D341Med (cell line): ENCODE measurements at places on chromosomes 11 and 22.
A peak's percentile ranks its signal among the peaks of the same experiment; 100 is the strongest.

- DNase-seq = no peak
Measured at GRCh38 chr11:77266766-77267165, 34.7 kb downstream of the GDPD4 start.

GRCh38 chr11:78370406-78371172 lies 47.0 kb downstream of the GAB2 start:
- DNase-seq = peak; percentile 62

GRCh38 chr11:130034236-130034635 lies 31.6 kb upstream of the PRDM10 start:
- no peak for DNase-seq

DNA sequence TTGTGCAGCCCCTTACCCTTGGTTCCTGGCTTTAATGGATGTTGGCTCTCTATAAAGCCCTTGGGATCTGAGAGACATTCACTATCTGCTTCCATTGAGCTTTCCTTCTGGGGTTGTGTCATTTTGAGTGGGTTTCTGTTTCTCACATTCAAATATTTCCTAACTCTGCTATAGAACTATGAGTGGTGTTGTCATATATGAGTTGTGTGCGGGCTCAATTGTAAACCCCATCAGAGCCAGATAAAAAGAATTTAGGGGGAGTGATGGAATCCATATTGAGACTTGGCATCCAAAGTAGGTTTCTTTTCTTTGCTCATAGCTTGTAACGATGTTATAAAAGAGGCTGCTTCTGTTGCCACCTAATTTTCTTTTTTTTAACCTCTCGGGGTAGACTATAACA lies 41.8 kb upstream of the SPON1 start:
- DNase-seq = no peak

GRCh38 chr22:33044112-33044511 lies 14.1 kb downstream of the SYN3 start:
- no peak for DNase-seq

DNA sequence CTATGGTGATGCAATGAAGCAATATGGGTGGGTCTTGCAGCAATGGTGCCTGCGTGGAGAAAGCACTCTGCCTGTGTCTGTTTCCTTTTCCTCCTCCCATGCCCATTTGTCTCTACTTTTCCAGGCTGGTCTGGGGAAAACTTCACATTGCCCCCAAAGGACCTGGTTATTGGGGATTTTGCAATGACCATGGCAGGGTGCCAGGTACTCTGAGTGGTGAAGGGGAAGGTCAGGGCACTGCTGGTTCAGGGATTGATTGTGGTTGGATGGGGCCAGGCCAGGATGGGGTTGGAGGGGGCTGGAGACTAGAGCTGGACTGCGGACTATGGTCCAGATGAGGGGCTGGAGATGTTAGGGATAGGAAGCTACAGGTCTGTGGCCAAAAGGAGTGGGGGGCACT lies 92.1 kb downstream of the INSC start:
- DNase-seq = no peak

DNA sequence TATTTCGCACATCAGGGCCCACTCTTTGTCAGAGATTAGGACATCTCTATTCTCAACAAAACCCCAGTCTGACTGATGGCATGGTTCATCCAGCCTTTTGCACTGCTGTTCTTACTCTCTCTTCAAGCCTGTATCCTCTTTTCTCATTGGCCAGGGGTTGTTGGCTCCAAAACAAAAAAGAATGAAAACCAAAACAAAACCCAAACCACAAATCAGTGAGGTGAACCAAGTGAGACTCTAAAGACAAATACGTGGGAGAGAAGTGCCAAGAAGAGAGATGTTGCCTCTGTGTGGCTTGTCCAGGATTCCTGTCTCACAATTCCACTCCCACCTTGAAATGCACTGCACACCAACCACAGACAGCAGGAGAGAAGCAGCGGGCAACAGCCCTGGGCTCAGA lies 278.9 kb upstream of the NARS2 start:
- no peak for DNase-seq

DNA sequence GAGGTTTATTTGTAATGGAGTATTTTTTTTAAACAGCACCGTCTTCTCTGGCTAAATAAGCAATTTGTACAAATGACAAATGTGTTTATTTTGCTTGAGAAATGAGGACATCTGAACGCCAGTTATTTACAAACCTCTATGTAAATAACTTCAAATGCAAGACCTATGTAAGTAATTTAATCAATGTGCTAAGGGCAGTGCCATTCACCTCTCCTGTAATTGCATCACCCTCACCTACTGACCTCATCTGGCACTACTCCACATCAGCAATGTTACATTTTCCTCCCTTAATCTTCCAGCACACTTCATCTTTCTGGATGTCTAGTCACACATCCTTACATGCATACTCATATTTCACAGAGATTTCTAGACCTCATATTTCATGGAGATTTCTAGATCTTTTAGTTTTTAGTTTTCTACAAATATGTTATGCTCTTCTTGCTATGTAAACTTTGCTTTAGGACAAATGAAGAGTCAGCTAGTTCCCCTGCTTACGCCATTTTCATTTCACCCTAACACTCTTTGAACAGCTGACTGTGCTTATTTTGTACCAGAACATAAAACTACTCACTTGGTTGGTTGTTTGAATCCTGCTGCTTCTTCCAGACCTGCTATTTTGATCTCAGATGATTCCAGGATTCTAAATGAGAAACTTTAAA lies 238.6 kb downstream of the GRM5 start:
- DNase-seq = no peak

DNA sequence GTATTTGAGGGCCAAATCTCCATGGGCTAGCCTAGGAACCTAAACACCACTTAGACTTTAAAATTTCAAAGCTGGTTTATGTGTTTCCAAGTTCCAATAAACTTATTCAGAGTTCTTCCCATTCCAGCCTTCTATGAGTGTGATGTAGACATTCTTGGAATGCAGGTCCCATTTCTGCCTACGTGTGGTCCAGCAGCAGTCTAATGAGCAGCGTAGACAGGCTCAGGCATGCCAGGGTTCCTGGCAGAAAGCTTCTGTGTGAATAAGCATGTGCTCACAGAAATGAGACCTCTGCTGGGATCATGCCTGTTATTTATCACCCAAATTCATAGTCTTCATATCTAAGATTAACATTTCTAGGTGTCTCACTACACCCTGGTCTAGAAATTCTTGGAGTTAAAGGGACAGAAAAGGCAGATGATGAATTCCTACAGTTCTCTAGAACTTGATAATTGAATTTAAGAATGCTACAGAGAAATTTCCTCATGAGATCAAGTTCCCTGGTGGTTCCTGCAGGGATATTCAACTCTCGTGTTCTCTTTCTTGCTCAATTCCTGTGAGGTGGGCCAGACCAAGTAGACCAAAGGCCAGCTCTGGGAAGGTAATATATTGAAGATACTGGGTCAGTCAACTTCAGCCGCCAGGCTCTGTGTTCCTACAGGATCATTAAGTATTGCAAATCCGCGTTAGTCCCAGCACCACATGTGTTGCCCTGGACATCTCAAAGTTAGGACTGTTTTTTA lies 17.6 kb downstream of the RNF185 start:
- no peak for DNase-seq

DNA sequence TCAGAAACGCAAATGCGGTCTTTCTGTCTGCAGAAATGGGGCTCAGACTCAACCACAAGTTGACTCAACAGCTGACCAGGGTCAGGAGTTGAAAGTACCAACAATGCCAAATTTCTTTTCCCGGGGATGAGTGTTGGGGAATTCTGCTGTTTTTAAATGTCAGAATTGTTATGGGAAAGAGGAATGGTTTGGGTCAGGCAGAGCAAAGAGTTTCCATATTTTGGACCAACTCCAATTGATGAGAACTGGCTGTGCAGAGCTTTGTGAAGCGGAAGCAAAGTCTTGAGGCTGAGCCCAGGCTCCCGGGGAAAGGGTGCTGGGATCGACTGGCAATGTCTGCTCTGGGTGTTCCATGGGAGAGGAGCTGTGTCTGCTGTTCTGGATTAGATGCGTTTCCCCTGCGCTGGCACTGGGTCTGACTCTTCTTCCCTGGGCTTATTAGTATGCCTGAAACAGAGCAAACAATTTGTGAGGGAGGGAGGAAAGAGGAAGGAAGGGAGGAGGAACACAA lies 36.2 kb downstream of the TXN2 start:
- DNase-seq = no peak

- DNase-seq = no peak
Measured at GRCh38 chr11:36240173-36240572, 49.1 kb downstream of the COMMD9 start.

- DNase-seq = no peak
Measured at GRCh38 chr22:29704528-29705285, 15.1 kb upstream of the CABP7 start.

DNA sequence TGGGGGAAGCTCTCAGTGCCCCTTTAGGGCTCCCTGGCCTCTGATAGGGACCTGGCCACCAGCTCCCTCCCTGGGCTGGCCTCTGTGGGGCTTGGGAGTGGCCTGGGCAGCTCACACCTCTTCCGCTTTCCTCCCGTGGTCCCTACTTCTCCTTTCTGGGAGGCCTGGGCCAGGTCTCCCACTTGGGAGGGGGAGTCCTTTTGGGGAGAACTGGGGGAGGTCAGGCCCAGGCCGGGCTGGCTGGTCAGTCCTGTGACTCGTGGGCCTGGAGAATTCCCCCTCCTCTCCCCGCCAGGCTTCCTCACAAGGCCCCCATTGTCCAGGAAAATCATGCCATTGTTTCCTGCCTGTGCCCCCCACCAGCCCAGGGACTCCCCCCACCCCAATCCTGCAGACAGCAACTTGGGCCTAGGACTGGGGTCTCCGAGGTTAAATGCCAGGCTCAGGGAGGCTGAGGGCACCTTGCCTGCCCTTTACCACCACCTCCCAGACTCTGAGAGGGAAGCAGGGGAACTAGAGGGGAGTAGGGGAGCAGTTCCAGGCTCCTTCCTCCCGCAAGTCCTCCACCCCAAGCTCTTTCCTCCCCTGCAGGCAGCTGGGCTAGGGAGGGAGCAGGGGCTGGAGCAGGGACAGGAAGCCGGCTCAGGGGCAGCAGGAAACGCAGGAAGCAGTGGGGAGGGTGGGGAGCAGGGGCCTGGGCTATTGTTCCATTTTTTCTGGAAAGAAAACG lies 2.8 kb downstream of the MAP3K11 start:
- no peak for DNase-seq

- no peak for DNase-seq
Measured at GRCh38 chr11:101188173-101188572, 58.6 kb upstream of the PGR start.

GRCh38 chr11:125382314-125382791 lies 113.7 kb downstream of the FEZ1 start:
- DNase-seq = no peak

- DNase-seq = peak; percentile 77
Measured at GRCh38 chr11:2885017-2885677, 428 bp downstream of the CDKN1C start.

GRCh38 chr11:94424662-94425061 lies 23.4 kb upstream of the GPR83 start:
- DNase-seq = no peak
